ENCODE measurements at places on chromosomes 12 and 14.

DNA sequence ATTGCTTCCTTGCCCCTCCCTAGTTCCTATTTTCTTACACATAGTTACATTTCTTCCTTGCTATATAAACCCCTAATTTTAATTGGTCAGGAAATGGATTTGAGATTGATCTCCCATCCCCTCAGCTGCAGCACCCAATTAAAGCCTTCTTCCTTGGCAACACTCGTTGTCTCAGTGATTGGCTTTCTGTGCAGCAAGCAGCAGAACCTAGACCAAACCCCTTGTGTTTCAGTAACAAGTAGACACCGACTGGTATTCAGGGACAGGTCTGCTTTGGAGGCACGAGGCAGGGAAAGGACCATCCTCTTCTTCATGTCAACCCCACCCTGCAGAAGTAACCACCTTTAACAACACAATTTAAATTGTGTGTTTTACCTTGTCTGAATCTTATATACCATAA, 152.6 kb downstream of the RPAP3 start:
- no peak for DNase-seq

- no peak for DNase-seq
These were observed 15.7 kb downstream of the MYRFL start for GRCh38 chr12:69840727-69841126.

DNA sequence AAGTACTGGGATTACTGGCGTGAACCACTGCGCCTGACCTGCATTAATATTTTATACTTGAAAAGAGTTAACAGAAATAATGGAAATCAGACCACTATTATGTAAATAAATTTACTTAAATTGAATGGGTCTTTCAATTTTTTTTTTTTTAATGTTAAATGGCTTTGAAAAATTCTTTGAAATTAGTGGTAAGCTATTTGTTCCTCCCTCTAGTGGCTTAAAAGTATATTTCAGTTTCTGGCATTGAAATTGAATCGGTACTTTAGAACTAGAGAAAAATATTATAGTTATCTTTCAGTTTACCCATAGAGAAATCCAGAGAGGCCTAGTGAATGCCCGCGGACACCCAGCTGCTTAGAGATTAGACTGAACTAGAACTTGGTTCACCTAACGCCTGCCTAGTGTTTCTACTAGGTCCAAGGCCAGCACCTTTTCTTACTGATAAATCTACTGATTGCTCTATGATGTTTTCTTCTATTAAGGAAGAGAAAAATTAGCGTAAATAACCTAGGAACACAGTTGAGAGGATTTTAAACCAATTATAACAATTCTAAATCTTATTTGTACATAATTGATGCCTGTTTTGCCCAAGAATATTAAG, 106.5 kb downstream of the EML1 start:
- DNase-seq, result no peak

GRCh38 chr14:41810362-41810761, 203.7 kb downstream of the LRFN5 start:
- DNase-seq, result no peak

GRCh38 chr12:48034835-48035805, 30.8 kb upstream of the COL2A1 start:
- DNase-seq, result no peak

DNA sequence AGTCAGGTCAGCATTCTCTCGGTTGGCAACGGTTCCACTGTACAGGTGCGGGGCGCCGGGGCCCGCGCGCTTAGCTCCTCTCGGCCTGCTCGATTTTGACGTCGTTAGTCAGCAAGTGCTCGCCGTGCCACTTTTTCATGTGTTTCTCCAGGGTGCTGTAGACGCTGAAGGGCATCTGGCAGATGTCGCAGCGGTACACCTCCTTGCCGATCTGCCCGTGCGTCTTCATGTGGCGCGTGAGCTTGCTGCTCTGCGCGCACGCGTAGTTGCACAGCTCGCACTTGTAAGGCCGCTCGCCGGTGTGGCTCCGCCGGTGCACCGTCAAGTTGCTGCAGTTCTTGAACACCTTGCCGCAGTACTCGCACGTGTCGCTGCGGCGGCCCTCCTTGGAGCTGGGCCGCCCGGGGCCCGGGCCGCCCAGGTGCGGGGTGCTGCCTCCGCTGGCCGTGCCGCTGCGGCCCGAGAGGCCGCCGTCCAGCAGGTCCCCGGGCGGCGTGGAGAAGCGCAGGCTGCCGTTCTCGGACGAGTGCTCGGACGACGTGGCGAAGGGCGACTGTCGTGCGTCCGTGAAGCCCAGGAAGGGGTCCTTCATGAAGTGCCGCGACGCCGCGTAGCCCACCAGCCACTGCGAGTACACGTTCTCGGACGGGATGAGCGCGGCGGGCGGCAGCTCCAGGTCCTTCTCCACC, 97.8 kb downstream of the BCL11B start:
- DNase-seq, result no peak

- no peak for DNase-seq
These were observed 10.3 kb downstream of the KRT75 start for GRCh38 chr12:52423661-52424500.

DNA sequence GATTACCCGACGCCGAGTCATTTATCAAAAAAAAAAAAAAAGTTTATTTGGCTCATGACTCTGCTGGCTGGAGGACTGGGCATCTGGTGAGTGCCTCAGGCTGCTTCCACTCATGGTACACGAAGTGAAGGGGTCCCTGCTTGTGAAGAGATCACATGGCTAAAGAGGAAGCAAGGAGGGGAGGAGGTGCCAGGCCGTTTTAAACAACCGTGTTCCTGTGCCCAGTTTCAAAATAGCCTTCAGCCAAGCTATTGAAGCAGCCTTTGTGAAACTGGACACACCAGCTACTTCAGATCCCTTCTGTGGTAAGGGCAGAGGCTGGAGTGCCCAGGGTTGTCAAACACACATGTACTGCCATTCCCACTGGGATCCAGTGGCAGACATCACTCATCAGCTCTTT, 7.6 kb downstream of the POP5 start:
- DNase-seq, result no peak

DNA sequence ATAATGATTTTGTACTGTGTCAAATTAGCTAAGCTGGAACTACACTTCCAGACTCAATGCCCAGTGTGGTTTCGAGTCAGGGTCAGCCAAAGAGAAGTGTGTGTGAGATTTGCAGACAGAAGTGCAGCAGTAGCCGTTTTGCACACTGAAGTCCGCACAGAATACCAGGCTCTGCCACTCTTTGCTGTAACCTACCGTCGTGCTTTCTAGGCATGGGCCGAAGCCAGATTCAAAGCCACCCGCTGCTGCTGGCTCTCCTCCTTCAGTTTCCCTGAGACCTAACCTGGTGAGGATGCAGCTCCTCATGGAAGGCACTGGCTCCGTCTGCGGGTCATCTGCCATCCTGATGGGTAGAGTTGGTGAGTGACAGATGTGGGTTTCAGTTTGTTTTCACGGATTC, 48.8 kb downstream of the LRTM2 start:
- no peak for DNase-seq

- DNase-seq, result no peak
These were observed 189.9 kb upstream of the CNTN1 start for GRCh38 chr12:40502322-40502721.

- DNase-seq, result no peak
These were observed 9.0 kb downstream of the PHETA1 start for GRCh38 chr12:111359914-111360276.

DNA sequence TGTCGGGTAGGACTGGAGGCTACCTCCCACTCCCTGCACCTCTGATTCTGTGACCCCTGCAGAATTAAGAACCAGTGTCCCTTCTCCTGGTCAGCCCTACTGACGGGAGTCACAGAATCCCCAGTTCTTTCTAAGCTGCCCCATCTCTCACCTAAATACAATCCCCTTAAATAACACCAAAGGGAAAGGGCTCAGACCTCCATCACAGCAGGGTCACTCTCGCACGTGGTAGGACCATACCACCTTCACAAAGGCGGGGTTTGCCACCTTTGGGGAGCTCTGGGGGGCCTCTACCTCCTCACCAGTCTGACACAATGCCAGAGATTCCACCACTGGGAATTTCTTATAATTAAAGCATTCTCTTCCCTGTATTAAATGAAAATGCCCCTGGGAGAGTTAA, 35.6 kb downstream of the DAD1 start:
- no peak for DNase-seq

- DNase-seq, result no peak
These were observed 29.6 kb upstream of the NTN4 start for GRCh38 chr12:95820096-95820703.

DNA sequence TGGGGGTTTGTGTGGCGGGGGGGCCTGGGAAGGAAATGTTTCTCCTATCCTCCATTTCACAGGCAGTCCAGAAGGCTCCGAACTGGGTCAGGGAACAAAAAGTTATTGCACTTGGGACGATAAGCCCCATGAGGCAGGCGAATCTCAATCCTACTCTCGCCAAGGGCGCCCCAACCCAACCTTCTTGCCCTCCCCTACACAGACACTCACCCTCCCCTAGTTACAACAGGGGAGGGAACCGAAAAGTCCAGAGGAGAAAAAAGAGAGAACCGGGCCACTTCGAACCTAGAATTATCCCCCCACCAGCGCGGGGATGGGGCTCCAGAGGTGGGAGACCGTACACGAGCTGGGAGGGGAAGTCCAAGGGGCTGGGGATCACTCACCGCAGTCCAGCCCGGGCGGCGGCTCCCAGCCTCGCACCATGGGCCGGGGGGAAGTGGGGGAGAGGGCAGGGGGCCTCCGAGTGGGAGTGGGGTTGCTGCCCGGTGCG, 357 bp downstream of the HOMEZ start:
- no peak for DNase-seq

DNA sequence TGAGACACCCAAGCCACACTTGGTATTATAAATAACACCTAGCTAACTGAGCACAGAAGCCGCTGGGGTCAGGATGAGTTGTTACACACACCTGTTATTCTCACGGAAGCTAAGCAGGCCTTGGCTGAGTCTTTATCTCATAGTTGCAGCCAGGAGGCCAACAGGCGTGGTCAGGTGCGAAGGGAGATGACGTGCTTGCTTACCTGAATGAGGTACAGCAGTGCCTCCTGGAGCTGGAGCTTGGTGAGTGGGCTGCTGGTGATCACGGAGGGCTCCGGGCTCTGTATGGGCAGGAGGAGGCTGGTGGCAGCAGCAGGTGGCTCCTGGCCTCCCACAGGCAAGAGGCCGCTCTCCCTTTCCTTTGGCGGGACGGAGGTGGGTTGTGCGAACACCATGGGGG, 30.4 kb upstream of the CACNA2D4 start:
- DNase-seq, result no peak

DNA sequence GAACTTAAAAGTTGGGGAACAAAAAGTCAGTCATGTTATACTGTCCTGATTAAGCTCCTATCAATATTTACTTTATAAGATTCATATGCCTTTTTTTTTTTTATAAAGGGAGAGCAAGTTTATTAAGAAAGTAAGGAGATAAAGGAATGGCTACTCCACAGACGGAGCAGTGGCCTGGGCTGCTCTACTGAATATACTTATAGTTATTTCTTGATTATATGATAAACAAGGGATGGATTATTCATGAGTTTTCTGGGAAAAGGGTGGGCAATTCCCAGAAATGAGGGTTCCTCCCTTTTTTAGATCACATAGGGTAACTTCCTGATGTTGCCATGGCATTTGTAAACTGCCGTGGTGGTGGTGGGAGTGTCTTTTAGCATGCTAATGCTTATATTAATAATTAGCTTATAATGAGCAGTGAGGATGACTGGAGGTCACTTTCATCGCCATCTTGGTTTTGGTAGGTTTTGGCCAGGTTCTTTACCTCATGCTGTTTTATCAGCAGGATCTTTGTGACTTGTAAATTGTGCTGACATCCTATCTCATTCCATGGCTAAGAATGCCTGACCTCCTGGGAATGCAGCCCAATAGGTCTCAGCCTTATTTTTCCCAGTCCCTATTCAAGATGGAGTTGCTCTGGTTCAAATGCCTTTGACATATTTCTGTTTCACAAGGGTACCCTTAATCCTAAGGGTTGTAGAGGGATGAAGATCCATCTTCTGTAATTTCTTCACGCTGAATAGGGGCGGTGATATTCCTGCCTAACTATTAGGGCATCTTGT, 73.9 kb downstream of the OTOGL start:
- no peak for DNase-seq

DNA sequence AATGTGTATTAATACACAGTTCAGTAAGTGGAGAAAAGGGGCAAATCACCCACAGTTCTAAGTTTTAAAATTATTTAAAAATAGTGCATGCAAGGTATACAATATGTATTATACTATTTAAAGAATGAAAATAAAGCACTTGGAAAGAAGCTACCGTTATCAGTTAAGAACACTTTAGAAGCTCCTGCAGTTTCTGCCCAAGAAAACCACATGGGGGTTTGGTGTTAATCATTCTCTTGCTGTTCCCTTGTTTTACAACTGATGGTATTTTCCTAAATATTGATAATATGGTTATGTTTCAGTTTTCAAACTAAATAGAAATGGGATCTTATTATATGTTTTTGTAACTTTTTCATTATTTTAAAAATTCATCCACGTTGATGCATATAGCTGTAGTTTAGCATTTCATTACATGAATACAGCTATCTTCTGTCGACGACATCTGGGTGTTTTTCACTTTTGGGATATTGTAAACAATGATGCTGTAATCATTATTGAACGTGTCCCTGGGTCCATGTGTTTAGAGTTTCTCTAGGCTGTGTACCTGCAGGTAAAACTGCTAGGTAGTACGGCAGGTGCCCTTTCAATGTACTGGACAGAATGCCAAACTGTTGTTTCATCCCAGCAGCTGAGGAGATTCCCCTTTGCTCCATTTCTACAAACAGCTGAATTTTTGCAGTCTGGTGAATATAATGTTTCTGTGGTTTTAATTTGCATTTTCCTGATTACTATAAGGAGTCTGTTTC, 64.1 kb downstream of the APPL2 start:
- no peak for DNase-seq

GRCh38 chr12:120886199-120887018, 17.7 kb downstream of the SPPL3 start:
- no peak for DNase-seq

- no peak for DNase-seq
These were observed 46.0 kb downstream of the SCN8A start for GRCh38 chr12:51636986-51637385.

GRCh38 chr14:33131801-33132200, 193.1 kb downstream of the NPAS3 start:
- DNase-seq, result no peak

- no peak for DNase-seq
These were observed 6.4 kb downstream of the APOLD1 start for GRCh38 chr12:12791756-12792369.

- DNase-seq, result no peak
These were observed 237.4 kb upstream of the PWP1 start for GRCh38 chr12:107448198-107448597.

- no peak for DNase-seq
These were observed 128.0 kb downstream of the NDUFA12 start for GRCh38 chr12:94875525-94875924.

DNA sequence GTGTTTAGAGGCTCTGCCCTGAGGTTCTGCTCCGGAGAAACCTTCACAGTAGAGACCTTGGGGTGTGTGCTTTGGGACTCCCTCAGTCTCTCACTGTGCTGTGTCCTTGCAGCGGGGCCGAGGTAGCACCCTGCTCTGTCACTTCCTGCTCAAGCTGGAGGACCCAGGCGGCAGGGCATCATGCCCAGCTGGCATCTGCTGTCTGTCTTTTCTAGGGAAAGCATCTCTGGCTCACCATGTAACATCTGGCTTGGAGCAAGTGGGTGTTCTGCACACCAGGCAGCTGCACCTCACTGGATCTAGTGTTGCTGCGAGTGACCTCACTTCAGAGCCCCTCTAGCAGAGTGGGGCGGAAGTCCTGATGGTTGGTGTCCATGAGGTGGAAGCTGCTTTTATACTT, 124.5 kb downstream of the ESRRB start:
- DNase-seq, result no peak

- DNase-seq, result no peak
These were observed 1104.7 kb downstream of the SLC6A15 start for GRCh38 chr12:83807871-83808270.

- no peak for DNase-seq
These were observed 4.7 kb upstream of the CDH24 start for GRCh38 chr14:23062002-23062401.
